ENCODE measurements at places on chromosomes 6 and 20.

DNA sequence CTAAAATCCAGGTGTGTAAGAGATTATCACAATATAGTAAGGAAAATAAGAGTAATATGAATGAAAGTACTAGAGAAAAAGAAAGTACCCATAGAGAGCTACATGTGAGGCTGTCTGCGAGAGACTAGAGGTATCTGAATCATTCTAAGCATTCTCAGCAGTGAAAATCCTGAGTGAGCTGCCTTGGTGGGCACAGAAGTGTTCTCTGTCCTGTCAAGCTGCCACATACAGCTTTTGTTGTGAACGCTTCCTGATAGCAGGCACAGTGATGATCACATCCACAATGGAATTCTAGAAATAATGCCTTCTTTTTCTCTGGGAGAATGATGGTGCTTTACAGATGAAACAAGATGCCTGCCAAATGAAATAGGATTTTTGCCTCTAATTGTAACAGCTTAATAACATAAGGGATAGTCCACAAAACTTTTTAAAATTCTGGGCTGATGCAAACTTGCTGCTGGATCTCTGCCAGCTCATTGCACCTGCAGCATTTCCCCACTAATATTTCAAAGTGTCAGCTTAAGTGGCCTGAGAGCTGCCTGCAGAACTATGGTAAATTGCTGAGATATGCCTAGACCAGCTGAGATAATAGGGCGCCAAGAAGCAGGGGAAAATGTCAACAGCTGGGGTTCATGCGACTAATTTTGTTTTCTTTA lies 620.5 kb downstream of the DOK5 start:
- no peak for DNase-seq

- DNase-seq: no peak
Observed at GRCh38 chr6:15800841-15801617, 138.2 kb upstream of the DTNBP1 start.

- DNase-seq: peak; percentile 49
Observed at GRCh38 chr20:46752728-46753127, 43.3 kb downstream of the SLC2A10 start.

- DNase-seq: no peak
Observed at GRCh38 chr6:145562771-145563615, 172.3 kb downstream of the EPM2A start.

DNA sequence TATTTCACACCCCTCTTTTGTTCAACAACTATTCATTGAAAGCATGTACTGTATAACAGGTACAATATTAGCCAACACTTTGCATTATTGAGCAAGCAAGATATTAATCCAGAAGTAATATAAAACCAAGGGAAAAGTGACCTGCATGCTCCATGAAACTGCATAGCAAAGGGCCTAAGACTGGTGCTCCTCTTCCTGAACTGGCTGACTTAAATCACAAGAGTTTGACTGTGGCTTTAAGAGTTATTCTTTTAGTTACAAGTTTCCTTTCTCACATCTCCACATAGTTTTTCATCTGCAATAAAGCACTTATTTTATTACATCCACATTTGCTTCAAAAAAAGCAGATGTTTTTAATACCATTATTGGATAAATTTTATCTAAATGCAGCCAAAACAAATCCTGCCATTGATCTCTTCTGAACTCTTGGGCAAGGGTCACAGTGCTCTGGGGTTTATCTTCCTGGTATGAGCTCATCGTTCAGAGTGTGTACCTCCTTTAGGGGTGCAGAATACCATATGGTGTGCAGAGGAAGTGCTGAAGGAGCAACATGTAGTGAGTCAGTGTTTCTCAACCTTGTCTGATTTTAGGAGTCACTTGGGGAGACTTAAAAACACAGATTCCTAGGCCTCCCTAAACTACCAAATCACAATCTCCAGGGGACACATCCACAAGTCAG lies 1225.9 kb upstream of the MAP3K7 start:
- DNase-seq: no peak

DNA sequence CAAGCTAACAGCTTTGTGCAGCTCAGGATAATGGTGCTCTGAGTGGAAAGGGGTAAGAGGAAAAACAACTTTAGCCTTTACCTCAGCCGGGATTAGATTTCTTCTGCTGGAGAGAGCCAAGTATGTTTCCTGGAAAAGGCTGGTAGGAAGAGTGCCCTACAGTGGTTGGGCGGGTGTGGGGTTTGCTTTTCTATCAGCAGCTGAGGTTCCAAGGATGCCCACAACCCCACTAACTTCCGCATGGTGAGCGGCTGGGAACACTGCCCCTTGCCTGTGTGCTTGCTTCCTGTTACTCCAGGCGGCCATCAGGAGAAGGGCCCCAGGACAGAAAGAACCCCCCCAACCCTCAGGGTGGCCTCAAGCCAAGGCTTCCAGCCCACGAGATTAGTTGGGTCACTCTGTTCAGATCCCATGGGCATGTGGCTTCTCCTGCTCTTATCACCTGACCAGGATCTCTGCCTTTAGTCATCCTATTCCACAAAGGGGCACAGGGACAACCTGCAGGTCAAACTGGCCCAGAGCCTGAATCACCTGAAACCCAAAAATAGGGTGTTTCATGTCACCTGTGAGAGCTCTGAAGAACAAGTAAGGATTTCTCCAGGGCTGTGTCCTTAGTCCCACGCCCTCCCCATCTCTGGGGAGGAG lies 10.5 kb downstream of the MRPS18A start:
- no peak for DNase-seq

GRCh38 chr20:12883507-12883885 lies 125.3 kb upstream of the SPTLC3 start:
- no peak for DNase-seq

GRCh38 chr6:68777956-68778355 lies 142.9 kb downstream of the ADGRB3 start:
- no peak for DNase-seq

GRCh38 chr20:12928755-12929401 lies 79.9 kb upstream of the SPTLC3 start:
- no peak for DNase-seq

GRCh38 chr20:37973059-37973910 lies 60.0 kb downstream of the TTI1 start:
- no peak for DNase-seq

- no peak for DNase-seq
Observed at GRCh38 chr6:70758883-70759282, 91.2 kb downstream of the SMAP1 start.

GRCh38 chr6:132961122-132961521 lies 146.8 kb downstream of the RPS12 start:
- DNase-seq: no peak

- DNase-seq: no peak
Observed at GRCh38 chr6:128365520-128366160, 154.8 kb downstream of the PTPRK start.

GRCh38 chr6:113855500-113856374 lies 1.4 kb upstream of the MARCKS start:
- no peak for DNase-seq

- DNase-seq: no peak
Observed at GRCh38 chr6:106225581-106225980, 100.0 kb downstream of the ATG5 start.

DNA sequence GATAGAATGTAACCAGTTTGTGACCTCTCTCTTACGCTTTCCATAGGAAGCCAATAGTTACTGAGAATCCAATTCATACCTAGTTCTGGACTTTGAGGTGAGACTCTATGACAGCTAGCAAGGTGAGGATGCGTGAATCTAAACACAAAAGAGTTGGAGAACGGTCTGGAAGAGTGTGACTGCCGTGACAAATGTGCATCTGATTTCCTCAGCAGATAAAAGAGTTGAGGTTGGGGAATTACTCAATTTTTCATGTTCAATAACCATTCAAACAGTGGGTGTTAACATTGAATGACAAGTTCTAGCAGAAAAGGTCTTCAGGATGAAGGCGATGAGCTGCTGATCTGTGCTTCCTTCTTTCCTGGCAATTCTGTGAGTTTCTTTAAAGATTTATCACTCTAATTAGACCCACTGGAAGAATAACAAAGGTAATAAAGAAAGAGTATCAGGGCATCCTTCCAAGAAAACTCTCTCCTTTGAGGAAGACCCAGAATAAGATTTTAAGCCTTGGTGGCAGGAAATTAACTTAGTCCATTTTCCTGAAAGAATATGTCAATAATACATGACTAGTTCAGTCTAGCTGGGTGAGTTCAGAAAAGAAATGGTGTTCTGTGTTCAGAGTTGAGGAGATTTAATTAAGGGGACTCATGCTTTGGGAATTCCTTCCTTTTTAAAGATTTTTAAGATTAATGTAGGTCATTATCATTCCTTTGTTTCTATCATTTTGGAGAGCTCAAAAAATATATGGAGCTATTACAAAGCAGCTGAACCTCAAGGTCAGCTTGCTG lies 24.5 kb downstream of the KIF3B start:
- no peak for DNase-seq

All from stimulated activated CD4-positive, alpha-beta T cell treated with anti-CD3 and anti-CD28 coated beads, Interleukin-1b, Interleukin-23, amount 100 ng/mL, for 48 hours (primary cell).